ENCODE measurements at places on chromosomes 4 and X.

DNA sequence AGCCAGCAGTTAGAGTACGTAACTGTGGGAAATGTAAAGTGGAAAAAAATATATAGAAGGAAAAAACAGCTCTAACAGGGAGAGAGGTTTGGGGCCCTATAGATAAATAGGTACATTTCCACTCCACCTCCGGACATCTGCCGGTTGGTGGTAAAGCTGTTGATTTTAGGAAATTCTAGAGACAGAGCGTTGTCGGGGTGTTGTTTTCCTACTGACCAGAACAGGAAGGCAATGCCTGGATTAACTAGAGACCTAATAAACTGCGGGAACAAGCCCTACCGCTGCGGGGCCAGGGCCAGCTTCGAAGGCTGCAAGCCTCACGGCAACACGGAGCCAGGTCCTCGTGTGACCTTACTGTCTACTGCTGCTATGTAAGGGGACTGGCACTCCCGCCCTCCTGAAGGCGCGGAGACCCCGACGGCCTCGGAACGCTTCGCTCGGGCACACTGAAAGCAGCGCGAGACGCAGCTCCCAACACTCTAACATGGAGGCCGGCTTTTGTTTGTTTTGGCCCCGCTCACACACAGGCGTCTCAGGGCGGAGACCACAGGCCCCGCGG, 702 bp upstream of the CDKN2AIP start:
- DNase-seq: no peak

DNA sequence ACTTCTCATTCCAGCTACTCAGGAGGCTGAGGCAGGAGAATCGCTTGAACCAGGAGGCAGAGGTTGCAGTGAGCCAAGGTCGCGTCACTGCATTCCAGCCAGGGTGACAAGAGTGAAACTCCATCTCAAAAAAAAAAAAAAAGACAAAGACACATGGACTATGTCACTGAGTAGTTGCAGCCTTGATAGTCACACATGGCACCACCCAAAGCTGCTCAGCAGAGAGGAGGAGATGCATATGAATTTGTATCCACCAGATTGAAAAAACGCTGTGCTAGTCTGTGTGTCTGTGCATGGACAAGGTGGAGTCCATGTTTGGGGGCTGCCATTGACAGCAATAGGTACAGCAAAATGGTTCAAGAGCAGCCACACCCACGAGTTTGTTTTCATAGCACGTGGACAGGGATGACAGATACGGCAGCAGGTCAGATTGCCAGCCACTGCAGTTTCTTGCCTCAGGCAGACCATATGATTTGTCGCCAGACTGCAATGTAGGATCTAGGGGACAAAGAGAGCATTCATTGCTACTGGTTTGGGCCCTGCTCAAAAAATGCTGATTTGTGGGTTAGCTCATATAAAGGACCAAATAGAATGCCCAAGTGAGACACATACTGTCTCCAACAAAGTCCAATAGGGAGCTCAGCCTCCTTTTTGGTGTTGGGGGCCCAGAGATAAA, 89.9 kb downstream of the CEP135 start:
- no peak for DNase-seq

DNA sequence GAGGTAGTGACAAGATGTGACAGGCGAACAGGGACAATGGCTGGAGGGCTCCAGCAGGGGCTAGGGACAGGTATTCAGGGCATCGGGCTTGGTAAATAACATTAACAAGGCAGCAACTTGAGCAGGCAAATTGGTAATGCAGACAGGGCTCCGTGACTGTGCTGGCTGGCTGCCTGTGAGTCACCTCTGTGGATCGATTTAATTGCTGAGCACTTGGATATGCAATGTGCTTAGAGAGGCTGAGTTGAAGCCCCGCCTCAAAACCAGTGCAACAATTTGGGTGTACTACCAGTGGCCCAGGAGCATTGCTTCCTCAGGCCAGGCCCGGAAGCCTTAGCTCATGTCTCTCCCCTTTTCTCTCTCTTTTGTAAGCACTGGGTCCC, 19.5 kb downstream of the CNGA2 start:
- peak; percentile 41 for DNase-seq

GRCh38 chrX:134658760-134659023, 421 bp upstream of the PLAC1 start:
- DNase-seq: no peak

DNA sequence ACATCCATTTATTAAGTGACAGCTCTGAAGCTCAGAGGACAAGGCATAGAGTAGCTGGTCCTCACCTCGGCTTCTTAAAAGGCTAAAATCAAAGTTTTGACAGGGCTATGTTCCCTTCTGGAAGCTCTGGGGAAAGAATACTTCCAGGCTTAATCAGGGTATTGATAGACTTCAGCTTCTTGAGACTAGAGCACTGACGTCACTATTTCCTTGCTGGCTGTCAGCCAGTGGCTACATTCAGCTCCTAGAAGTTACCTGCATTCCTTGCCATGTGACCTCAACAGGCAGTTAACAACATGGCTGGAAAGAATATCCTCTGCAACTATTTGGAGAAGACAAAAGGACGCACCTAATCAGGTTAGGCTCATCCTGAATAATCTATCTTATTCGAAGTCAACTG, 1144.8 kb downstream of the ADGRL3 start:
- no peak for DNase-seq

DNA sequence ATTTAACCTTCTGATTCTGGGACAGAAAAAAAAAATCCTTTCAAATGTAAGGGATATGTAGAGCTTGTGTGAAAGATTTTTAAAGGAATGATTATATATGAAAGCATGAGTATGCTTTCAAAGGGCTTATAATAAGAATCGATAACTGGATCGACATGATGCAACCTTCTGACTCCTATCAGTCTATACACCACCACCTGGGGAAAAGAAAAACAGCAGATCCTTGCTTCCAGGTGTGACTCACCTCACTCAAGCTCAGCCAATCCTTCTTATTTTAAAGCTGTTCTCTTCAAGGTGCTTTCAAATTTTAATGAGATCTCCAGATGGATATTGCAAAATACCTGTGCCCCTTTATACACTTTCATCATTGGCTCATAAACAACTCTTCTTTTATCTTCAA, 102.1 kb upstream of the EDNRA start:
- no peak for DNase-seq

DNA sequence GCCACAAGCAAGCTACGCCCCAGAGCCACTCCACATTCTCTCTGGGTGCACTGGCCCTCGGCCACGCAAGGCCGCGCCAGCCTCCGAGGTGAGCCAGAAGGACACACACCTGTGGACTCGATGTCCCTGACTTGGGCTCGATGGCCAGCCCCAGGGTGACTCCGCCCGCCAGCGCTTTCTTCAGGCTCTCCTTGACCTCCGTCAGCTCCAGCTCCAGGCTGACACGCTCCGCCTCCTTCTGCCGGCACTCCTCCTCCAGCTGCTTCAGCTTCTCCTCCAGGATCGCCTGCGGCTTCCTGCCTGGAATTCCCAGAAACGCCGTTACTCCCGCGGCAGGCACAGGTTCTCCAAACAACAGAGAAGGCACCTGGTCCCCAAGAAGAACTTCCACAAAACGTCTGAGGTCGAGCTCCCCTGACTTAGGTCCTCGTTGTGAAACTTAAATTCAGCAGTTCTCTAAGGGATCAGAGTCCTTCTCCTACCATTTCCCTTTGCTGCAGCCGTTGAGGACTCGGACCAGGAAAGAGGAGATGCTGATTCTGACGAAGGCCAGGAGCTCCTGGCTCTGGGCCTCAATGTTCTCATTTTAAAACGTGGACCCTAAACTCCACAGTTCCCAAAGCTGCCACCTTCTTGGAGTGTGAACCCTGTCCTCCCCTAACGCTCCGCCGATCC, 166.8 kb downstream of the AFAP1 start:
- DNase-seq: no peak

- no peak for DNase-seq
These were observed 17.0 kb downstream of the XIAP start for GRCh38 chrX:123876844-123877243.

- no peak for DNase-seq
These were observed 55.9 kb upstream of the FGFBP2 start for GRCh38 chr4:16018841-16019240.

DNA sequence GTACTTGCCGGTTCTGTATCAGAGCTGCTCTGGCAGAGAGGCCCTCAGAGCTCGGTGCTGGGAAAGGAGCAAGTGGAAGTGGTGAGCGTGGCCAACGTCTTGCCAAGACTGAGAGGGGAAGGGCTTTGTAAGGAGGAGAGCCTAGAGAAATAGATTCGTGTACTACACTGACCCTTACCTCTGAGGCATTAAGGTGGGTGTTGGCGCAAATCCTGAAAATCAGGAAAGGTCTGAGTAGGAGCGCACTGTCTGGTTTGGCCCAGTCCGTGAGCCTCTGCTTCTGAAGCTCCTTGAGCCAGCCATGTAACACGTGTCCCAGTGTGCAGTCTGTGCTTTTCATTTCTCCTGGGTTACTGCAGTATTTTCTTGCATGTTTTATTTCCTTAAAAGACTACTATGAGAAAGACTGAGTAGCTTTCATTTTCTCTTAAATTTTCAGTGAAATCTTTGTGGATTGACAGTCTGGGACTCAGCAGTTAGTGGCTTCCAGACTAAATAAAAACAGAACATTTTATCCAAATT, 140.5 kb downstream of the SOWAHB start:
- no peak for DNase-seq

DNA sequence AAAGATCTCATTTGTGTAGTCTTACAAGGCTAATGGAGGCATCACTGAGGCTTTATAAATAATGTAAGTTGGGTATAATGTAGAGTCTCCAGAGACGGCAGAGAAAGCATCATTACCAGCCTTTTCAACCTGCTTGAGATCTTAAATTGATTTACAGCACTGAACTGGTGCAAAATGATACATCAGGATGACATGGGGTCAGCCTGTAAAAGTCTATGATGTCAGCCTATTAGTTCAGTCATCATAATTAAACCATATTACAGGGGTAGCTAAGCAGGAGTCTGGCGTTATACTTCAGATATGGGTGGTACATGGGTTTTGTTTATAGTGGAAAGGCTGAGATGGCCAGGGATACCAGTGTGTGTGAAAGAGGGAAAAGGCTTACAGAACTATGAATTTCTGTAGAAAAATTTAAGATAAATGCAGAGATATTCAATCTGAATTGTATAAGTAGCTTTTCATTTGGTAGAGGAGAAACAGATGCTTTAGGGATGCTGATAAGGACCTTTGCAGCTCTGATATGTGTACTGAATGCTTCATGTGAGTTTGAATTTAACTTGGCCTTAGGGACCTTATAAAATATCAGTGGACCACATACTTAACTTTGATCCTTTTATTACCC, 2.7 kb downstream of the SMAD1 start:
- no peak for DNase-seq

GRCh38 chr4:138562544-138562991, 320.4 kb upstream of the SLC7A11 start:
- peak; percentile 27 for DNase-seq

DNA sequence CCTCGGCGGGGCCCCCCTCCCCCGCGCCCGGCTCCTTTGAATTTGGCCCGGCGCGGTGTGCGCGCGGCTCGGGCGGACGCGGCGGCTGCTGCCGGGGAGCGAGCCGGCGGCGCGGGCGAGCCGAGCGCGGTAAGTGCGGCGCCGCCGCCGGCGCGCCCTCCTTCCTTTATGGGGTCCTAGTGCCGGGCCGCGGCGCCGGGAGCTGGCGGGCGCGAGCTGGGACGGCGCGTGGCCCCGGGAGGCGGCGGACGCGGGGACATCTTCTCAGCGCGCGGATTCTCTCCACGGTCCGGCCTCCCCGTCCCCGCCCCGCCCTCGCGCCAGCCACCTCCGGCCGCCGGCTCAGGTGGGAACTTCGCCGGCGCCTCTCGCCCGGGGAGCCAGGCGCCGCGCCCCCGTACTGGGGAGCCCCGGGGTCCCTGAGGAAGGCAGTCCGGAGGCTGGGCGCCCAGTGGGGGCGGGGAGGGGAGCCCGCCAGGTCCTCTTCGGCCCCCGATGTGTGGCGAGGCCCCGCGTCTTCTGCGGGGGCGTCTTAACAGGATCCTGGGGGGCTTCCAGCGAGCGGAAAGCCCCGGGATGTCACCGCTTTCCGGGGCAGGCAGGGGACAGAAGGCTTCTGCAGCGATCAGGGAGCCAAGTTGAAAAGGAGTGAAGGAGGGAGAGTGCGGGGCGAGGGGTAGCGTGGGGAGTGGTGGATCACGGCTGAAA, 98.4 kb upstream of the TENM3 start:
- no peak for DNase-seq

DNA sequence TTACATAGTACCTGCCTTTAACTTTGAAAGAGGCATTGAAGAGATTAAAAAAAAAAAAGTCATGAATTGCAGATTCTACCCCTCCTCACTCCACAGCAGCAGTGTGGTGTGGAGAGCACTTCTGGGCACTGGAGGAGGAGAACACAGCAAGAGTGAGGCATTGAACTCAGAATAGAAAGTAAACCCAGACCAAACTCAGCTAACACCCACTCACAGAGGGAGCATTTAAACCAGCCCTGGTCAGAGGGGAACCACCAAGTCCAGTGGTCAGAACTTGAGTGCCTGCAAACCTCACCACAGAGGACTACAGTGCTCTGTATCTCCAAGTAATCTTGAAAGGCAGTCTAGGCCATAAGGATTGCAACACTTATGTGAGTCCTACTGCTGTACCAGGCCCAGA, 15.6 kb upstream of the UGT2A1 start:
- DNase-seq: no peak

- no peak for DNase-seq
These were observed 15.8 kb upstream of the IGFBP7 start for GRCh38 chr4:57125996-57126395.

GRCh38 chr4:13921805-13922204, 294.3 kb upstream of the BOD1L1 start:
- no peak for DNase-seq

DNA sequence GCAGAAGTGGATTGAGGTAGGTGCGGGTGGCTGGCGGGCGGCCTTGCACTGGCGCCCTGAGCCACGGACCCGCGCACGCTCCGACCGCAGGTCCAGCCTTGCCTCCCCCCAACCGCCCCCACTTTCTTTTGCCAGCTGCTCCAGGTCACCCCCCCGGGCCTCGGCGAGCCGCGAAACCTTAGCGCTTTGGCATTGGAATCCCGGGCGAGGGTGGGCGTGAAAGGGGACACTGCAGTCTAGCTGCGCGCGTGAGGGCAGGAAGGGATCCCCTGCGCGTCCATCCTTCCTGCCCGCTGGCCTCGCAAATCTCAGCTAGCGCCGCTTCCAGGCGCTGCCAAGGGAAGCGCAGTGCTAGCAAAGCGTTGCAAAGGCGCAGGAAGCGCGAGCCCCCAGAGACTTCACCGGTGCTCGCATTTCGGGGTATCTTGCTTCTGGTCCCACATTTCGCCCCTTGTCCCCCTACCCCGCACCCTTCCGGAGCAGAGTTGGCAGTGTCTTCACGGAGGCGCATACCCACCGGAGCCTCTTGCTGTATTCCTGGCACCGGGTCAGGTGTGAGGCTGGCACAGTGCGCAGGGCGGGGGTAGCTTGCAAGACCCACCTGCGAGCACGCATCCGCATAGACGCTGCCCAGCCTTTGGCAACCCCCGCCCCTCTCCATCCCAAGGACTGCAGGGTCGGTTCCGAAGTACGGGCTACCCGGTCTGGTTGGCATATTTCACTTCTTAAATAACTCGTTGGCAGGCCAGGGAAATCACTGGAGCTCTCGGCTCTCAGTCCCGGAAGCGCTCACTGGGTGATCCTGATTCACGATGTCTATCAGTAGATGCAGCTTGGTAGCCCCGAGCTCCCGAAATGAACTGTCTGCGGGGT, 104.4 kb downstream of the UCHL1 start:
- no peak for DNase-seq

- peak; percentile 86 for DNase-seq
These were observed 103.8 kb downstream of the TBC1D19 start for GRCh38 chr4:26687728-26688127.

Data from non-pigmented ciliary epithelial cell (primary cell).